ENCODE measurements at places on chromosomes 13 and 19. TPM values are rescaled to one million over a fixed set of nuclear protein-coding genes. Genes with fewer than 3 reads are reported as not detected.

DNA sequence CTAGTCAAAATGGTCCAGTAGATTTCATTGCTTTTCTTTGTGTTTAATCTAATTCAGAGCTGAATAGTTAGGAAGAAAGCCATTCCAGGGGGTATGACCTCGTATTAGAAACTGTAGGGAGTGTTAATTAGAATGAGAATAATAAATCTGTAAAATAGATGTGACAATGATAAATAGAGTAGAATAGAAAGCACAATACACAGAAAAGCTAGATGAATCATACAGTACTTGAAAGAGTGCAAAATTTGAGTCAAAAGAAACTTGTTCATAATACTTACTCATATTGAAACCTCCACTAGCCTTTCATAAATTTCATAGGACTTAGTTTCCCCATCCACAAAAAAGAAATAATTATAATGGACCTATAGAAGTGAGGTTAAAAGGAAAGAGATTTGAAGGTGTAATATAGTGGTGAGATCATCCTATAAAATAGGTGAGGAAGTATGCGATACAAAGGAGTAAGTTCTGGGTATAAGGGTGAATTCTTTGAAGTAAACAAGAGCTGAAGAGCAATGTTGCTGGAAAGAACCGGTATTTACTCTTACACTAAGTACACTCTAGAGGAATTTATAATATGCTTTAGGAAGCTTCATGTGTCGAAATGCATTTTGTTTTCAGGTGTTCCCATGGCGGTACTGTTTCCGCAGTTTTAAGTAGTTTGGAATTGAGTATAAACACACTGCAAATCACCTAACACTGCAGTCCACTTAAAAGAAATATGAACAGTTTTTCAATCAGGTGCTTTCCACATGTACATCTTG, 21.9 kb downstream of the PCDH17 start:
- no peak for DNase-seq

Gene CLEC17A
- not detected for total RNA-seq

Gene TTC9B
- not detected for total RNA-seq

- peak; percentile 74 for DNase-seq
These were observed 86.2 kb upstream of the FRY start for GRCh38 chr13:31945202-31945961.

Gene MYO1F
- total RNA-seq, result 0.54 TPM

DNA sequence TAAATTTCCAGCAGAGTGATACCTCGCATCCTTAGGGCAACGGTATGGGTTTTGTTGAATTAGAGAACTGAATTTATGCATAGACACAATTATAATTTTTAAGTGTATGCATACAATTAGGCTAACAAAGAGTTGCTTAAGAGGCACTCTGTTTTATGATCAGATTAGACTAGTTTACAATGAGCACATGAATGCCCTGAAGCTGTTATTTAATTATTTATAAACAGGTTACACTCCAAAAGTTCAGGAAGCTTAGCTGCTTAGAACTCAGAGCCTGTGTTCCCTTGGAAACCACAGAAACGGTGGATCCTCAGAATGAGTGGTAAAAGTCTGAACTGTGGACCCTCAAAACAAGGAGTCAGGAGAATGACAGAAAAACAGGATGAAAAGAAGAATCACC, 72.5 kb upstream of the FBXL3 start:
- DNase-seq, result no peak

DNA sequence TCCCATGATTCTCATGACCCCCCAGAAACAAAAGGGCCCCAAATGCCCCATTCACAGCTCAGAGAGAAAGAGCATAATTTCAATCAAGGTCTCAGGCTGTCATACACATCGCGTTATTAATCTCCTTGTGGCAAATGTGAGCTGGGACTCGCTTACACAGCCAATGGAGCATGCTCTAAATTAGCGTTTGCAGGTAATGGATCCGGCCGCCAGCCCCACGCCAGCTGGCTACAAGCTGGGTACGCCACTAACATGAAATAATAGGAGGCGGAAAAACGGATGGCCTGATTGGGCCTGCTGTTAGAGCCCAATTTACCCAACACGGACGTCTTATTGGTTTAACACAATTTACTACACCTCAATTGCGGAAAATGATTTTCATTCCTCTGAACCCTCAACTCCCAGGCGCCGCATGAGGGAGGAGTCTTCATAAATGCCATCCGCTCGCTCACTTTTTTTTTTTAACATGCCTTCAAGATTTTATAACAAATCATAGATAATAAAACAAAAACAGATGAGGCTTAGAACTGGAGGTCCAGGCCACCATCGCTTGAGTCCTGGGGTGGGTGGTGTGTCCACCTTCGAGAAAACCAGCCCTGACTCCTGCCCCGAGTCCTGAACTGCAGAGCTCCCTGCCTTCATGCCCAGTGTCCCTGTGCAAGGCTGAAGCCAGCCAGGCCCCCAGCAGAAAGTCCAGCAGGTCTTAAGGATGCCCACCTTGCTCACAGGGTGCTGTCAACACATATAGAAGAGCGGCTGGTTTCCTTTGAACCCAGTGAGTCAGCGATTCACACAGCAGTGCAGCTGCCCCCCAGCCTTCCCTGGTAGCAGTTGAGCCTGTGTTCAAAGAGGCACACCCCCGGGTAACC, 62.1 kb downstream of the PEPD start:
- peak; percentile 31 for DNase-seq

Gene ZNF574
- total RNA-seq, result 22.1 TPM

Gene MAST1
- total RNA-seq, result 24.3 TPM

GRCh38 chr13:111217641-111218040, 102.5 kb downstream of the ARHGEF7 start:
- DNase-seq, result peak; percentile 30

Measured in endodermal cell (in vitro differentiated cells).